ENCODE measurements at places on chromosomes 2 and 18.

GRCh38 chr2:240812721-240813120 lies 7.3 kb downstream of the KIF1A start:
- no peaks in the 10 kb centered on the region for H3K36me3 ChIP-seq
- no peaks in the 10 kb centered on the region for H3K27me3 ChIP-seq
- H3K4me1 ChIP-seq, result 0 out of 2 replicates have a peak, but pooled peaks cover 2% of the 10 kb centered on the region
- H3K27ac ChIP-seq, result no peak overlapping the region

DNA sequence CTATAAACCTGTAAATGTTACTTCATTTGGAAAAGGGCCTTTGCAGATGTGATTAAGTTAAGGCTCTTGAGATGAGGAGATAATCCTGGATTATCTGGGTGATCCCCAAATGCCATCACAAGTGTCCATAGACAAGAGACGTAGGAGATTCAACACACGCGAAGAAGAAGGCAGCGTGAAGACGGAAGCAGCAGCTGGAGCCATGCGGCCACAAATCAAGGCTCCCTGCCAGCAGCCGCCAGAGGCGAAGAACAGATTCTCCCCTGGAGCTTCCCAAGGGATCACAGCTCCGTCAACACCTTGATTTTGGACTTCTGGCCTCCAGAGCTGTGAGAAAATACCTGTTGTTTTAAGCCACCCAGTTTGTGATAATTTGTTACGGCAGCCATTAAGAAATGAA lies 11.0 kb upstream of the VAPA start:
- no peaks in the 10 kb centered on the region for H3K27me3 ChIP-seq
- no peak overlapping the region for H3K27ac ChIP-seq
- peaks cover 14% of the 10 kb centered on the region for H3K4me1 ChIP-seq
- no peak overlapping the region for H3K4me3 ChIP-seq

GRCh38 chr18:59802031-59802430 lies 97.8 kb upstream of the PMAIP1 start:
- H3K36me3 ChIP-seq, result no peaks in the 10 kb centered on the region
- H3K27me3 ChIP-seq, result no peaks in the 10 kb centered on the region
- H3K4me3 ChIP-seq, result no peak overlapping the region
- H3K4me1 ChIP-seq, result no peaks in the 10 kb centered on the region
- no peak overlapping the region for H3K27ac ChIP-seq

GRCh38 chr2:160494201-160494644 lies 616 bp upstream of the RBMS1 start:
- H3K27me3 ChIP-seq, result no peaks in the 10 kb centered on the region
- no peak for DNase-seq
- H3K4me1 ChIP-seq, result peaks cover 26% of the 10 kb centered on the region

DNA sequence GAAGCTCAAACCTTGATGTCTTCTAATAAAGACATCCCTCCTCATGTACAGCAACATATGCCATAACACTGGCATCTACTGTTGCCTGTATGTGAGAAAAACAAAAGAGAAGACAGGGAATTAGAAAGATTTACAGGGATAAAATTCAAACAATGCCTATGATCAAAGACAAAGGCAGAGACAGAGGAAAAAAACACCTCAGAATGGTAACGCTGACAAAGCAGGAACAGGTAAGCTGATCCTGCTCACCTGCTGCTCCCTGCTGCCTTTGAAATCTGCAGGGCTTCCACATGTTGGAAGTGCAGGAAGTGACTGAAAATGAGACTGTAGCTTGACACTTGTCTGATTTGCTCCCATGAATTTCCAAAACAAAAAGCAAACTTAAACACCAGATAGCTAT lies 90.2 kb upstream of the DNAJC10 start:
- no peaks in the 10 kb centered on the region for H3K27me3 ChIP-seq
- H3K27ac ChIP-seq, result no peak overlapping the region
- no peak overlapping the region for H3K4me3 ChIP-seq
- H3K36me3 ChIP-seq, result no peaks in the 10 kb centered on the region
- DNase-seq, result peak; percentile 76

GRCh38 chr2:9294764-9295163 lies 88.2 kb downstream of the ASAP2 start:
- DNase-seq, result no peak
- no peaks in the 10 kb centered on the region for H3K36me3 ChIP-seq
- no peak overlapping the region for H3K4me3 ChIP-seq

DNA sequence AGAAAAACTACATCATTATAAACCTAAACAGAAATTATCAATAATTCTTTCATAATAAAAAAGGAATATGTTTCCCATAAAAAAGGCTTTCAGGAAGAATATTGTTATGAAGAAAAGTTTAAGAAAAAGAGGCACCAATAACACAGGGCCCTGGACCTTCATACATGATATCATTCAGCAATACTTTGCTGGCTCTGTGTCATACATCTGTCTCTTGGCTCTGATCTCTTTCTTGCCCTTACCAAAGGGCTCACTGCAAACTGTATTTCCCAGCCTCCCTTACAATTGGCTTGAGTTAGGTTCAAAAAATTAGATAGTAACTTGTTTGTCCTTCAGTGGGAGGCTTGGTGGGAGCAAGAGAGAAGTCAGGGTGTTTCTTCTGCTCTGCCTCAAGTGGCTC lies 499.0 kb downstream of the TGIF1 start:
- H3K4me1 ChIP-seq, result no peaks in the 10 kb centered on the region
- H3K4me3 ChIP-seq, result no peak overlapping the region
- no peak for DNase-seq
- H3K36me3 ChIP-seq, result no peaks in the 10 kb centered on the region

- H3K27ac ChIP-seq, result no peak overlapping the region
Measured at GRCh38 chr18:64742898-64743297, 594.0 kb upstream of the LINC00305 start.

DNA sequence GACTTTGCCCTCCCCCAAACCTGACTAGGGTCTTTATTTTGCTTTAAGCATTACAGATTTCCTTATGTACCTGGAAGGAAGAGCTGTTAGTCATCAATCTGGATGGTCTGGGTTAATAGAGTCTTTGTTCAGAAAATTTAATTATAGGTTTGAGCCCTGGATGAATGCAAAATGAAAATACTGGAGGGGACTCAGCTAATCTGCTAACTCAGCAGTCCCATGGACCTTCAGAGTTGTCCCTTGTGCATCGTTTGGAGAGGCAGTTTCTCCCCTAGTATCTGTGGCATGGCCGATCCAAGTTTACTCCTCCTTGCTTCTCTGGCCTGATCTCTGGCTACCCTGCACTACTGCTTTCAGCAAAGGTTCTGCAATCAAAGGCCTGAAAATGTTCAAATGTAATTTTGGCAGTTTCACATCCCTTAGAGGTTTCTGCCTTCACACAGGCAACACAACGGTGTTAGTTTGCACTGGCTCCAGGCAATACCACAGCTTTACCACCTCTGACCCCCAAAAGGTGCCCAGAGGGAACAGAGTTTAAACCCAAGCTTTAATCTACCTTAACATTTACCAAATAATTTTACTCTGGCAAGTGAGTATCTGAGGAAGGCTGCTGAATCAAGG lies 134.3 kb downstream of the THADA start:
- no peaks in the 10 kb centered on the region for H3K36me3 ChIP-seq
- no peaks in the 10 kb centered on the region for H3K27me3 ChIP-seq
- H3K4me3 ChIP-seq, result no peak overlapping the region
- H3K4me1 ChIP-seq, result no peaks in the 10 kb centered on the region

GRCh38 chr18:67007999-67008398 lies 404.1 kb upstream of the CDH19 start:
- no peak overlapping the region for H3K4me3 ChIP-seq
- H3K36me3 ChIP-seq, result no peaks in the 10 kb centered on the region
- H3K4me1 ChIP-seq, result no peaks in the 10 kb centered on the region

- no peaks in the 10 kb centered on the region for H3K36me3 ChIP-seq
- H3K27me3 ChIP-seq, result no peaks in the 10 kb centered on the region
- no peak overlapping the region for H3K27ac ChIP-seq
Measured at GRCh38 chr18:57084331-57085271, 62.3 kb upstream of the BOD1L2 start.

DNA sequence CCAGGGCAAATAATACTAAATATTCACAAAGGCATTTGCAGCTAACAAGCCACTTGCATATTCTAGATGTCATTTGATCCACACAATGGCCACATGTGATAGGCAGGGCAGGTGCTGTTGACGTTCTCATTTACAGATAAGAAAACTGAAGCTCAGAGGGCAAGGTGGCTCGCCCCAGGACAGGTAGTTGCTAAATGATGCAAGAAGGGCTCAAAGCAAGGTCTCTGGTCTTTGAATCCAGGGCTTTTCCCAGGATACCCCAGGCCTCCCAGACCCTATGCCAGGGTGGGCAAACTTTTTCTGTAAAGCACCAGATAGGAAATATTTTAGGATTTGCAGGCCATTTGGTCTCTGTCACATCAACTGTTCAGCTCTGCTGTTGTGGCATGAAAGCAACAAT lies 35.1 kb downstream of the LOXHD1 start:
- H3K36me3 ChIP-seq, result no peaks in the 10 kb centered on the region
- no peak overlapping the region for H3K27ac ChIP-seq
- no peaks in the 10 kb centered on the region for H3K4me1 ChIP-seq
- no peak for DNase-seq
- no peaks in the 10 kb centered on the region for H3K27me3 ChIP-seq

DNA sequence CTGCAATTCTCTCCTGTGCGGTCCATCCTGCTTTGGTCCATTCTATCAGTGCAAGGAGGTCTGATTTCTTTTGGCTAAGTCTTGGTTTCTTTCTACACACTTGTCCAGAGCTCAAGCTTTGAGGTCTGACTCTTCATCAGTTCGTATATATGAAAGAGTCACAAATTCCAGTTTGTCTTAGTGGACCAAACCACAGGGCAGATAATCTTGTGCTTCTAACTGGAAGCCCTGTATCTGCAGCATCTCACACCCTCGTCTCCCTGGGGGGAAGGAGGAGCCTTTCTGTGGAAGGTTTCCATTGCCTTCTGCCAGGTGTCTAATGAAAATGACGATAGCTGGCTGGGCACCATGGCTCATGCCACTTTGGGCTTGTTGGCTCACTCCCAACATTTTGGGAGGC lies 148.5 kb downstream of the SPP2 start:
- no peaks in the 10 kb centered on the region for H3K4me1 ChIP-seq
- H3K27me3 ChIP-seq, result no peaks in the 10 kb centered on the region
- H3K27ac ChIP-seq, result no peak overlapping the region
- no peaks in the 10 kb centered on the region for H3K36me3 ChIP-seq

GRCh38 chr2:187461294-187462261 lies 13.5 kb upstream of the CALCRL start:
- DNase-seq, result peak; percentile 79
- no peaks in the 10 kb centered on the region for H3K27me3 ChIP-seq
- no peaks in the 10 kb centered on the region for H3K36me3 ChIP-seq
- H3K4me3 ChIP-seq, result peak overlapping the region; percentile 54

DNA sequence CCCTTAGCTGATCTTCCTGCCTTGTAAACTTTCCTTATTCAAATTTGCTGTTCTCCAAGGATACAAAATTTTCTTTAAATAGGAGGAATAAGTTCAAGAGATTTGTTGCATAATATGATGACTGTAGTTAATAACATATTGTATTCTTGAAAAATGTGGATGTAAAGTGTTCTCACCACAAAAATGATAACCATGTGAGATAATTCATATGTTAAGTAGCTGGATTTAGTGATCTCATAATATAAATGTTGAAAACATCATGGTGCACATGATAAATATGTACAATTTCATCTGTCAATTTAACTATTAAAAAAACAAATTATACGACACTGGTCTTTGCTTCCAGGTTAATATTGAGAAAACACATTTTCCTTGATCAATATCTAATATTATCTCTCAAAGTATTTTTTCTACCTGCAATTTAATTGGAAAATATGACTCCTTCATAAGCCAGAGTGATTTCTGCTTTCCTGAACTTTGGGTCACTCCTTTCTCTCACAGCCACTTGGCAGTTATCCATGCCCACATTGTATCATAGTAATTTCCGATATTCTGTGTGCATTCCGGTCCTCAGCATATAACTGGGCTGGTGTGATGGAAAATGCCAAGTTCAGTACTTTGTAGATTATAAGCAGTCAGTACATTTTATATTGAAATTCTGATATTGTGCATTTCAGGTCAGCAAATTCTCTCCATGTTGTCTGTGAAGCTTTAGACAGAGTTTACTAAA lies 152.6 kb downstream of the GULP1 start:
- no peaks in the 10 kb centered on the region for H3K36me3 ChIP-seq
- no peak overlapping the region for H3K4me3 ChIP-seq
- peaks cover 37% of the 10 kb centered on the region for H3K4me1 ChIP-seq
- no peaks in the 10 kb centered on the region for H3K27me3 ChIP-seq
- no peak overlapping the region for H3K27ac ChIP-seq
- DNase-seq, result no peak

GRCh38 chr2:164560181-164560792 lies 61.0 kb downstream of the GRB14 start:
- no peak overlapping the region for H3K27ac ChIP-seq
- DNase-seq, result peak; percentile 65
- H3K4me1 ChIP-seq, result no peaks in the 10 kb centered on the region
- H3K27me3 ChIP-seq, result no peaks in the 10 kb centered on the region
- H3K4me3 ChIP-seq, result no peak overlapping the region
- no peaks in the 10 kb centered on the region for H3K36me3 ChIP-seq

- H3K4me3 ChIP-seq, result no peak overlapping the region
- H3K27me3 ChIP-seq, result no peaks in the 10 kb centered on the region
- no peak for DNase-seq
- no peak overlapping the region for H3K27ac ChIP-seq
- H3K4me1 ChIP-seq, result no peaks in the 10 kb centered on the region
- H3K36me3 ChIP-seq, result no peaks in the 10 kb centered on the region
Measured at GRCh38 chr2:217846321-217846743, 156.5 kb downstream of the TNS1 start.

DNA sequence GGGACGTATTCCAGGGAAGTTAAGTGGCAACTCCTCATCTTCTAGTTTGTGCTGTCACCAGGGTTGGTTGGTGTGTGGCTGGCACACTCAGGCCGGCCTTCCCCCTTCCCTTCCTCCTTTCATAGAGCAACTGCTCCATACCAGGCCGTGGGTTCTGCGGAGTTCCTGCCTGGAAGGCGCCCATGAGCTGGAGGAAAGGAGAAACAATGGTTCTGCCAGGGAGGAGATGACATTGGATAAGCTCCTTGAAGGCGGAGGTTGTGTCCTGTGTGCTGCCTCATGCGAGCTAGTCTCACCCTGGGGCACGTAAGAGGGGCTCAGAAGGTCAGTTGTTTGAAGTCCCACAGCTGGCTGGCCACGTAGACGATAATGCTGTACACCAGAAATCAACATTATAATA lies 19.2 kb downstream of the ASAP2 start:
- H3K27me3 ChIP-seq, result no peaks in the 10 kb centered on the region
- H3K4me3 ChIP-seq, result no peak overlapping the region
- no peak for DNase-seq
- no peak overlapping the region for H3K27ac ChIP-seq
- no peaks in the 10 kb centered on the region for H3K36me3 ChIP-seq
- H3K4me1 ChIP-seq, result peaks cover 13% of the 10 kb centered on the region

- no peaks in the 10 kb centered on the region for H3K27me3 ChIP-seq
- no peak overlapping the region for H3K4me3 ChIP-seq
- H3K27ac ChIP-seq, result no peak overlapping the region
- no peaks in the 10 kb centered on the region for H3K4me1 ChIP-seq
- peaks cover 3% of the 10 kb centered on the region for H3K36me3 ChIP-seq
Measured at GRCh38 chr2:21599417-21599816, 475.6 kb downstream of the TDRD15 start.

- no peak for DNase-seq
- no peaks in the 10 kb centered on the region for H3K27me3 ChIP-seq
- no peaks in the 10 kb centered on the region for H3K4me1 ChIP-seq
- no peaks in the 10 kb centered on the region for H3K36me3 ChIP-seq
- no peak overlapping the region for H3K4me3 ChIP-seq
Measured at GRCh38 chr2:53473775-53474311, 293.8 kb upstream of the CHAC2 start.
